Body of pancreas (tissue), 4 donors: ENCODE measurements at places on chromosomes 3 and 15. TPM values are rescaled to one million over a fixed set of nuclear protein-coding genes. Genes with fewer than 3 reads are reported as not detected.

The ITGA11 gene
- 1.0 TPM for total RNA-seq

DNA sequence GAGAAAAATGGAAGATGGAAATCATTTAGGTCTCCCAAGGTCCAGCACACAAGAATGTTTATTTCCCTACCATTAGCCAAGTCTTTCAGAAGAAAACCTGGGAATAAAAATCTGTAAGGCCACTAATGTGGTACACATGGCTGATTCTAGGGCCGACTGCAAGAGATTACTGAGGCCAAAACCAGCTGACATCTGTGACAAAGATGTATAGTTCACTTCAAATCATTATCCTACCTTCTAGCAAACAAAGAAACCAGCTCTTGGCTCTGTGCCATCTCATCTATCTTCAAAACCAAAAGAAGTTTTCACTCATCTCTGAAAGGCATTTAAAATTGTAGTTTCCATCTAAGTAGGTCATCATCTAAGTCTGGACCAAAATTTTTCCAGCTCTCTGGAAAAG lies 43.9 kb downstream of the ERC2 start:
- no peaks in the 10 kb centered on the region for H3K36me3 ChIP-seq
- no peaks in the 10 kb centered on the region for H3K27me3 ChIP-seq
- H3K27ac ChIP-seq: no peak overlapping the region
- H3K4me1 ChIP-seq: peaks cover 18% of the 10 kb centered on the region
- DNase-seq: no peak

The LTK gene
- total RNA-seq: not detected

DNA sequence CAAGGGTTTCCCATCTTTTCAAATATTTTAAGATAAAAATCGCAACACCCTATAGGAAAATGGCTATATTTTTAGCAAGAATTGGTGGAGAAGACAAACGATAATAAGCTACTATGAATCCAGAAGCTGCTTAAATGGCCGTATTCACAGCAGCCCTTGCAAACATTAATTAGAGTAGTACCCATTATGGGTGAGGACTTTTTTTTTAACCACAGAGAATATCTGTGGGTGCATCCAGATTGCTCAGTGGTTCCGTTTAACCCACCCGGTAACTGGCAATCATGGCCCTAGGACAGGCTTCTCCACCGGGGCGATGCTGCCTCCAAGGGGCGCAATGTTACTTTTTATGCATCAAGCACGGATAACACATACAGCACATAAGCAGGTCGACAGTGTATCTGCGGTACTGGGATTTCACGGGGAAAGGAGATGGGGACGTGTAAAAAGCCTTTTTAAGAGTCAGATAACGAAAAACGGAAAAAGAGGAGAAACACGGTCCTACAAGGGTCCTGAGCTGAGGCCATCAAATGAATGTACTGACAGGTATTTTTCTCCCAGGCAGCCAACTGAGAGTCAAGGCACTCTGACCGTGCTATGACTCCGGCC lies 968 bp upstream of the TMEM266 start:
- H3K4me1 ChIP-seq: peaks cover 30% of the 10 kb centered on the region
- DNase-seq: peak; percentile 25
- H3K27ac ChIP-seq: no peak overlapping the region
- H3K36me3 ChIP-seq: no peaks in the 10 kb centered on the region
- peak overlapping the region; percentile 74 for H3K4me3 ChIP-seq
- no peaks in the 10 kb centered on the region for H3K27me3 ChIP-seq

DNA sequence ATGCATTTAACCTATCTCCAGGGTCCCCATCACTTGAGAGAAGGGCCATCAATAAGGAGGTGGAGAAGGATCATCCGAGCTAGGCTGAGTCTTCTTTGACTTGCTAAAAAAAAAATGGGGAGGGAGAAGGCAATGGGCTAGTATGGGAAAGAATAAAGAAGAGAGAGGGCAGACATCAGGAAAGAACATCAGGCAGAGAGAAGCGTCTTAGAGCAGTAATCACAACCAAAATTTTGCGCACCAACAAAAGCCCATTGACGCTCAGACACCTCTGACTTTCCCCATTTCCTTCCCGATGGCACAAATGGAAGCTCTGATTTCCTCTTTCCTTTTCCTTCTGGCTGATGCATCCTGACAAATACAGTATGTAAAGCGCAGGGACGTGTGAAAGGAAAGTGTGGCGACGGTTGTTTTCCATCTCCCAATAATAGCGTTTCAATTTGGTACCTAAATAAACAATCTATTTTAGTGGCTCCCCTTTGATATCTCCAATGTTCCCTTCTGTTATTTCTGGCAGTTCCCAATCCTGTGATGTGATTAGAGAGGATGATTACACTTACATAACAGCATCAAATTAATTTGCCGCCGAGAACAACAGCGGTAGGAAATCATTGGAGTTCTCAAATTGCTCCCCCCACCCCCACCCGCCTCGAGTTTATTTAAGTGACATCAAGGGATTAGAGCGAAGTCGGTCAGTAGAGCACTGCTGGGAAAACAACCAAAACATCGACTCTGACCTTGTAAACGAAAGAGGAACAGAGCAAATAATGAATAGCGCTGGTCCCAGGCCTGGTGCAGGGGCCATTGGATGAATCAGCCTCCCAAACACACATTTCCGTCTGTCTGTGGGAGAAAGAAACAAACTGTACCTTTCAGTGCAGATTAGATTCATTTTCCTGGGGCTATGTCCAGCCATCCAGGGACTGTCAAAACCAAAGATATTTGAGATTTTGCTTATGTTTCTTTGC lies 273.3 kb upstream of the ICE2 start:
- no peaks in the 10 kb centered on the region for H3K27me3 ChIP-seq
- peak; percentile 80 for DNase-seq
- H3K4me3 ChIP-seq: no peak overlapping the region
- H3K4me1 ChIP-seq: peaks cover 19% of the 10 kb centered on the region
- no peaks in the 10 kb centered on the region for H3K36me3 ChIP-seq
- H3K27ac ChIP-seq: peak overlapping the region; percentile 78

GRCh38 chr3:46466273-46466672 lies 1.6 kb upstream of the LTF start:
- H3K4me3 ChIP-seq: no peak overlapping the region
- peak; percentile 70 for DNase-seq
- no peaks in the 10 kb centered on the region for H3K36me3 ChIP-seq
- H3K4me1 ChIP-seq: peaks cover 36% of the 10 kb centered on the region

DNA sequence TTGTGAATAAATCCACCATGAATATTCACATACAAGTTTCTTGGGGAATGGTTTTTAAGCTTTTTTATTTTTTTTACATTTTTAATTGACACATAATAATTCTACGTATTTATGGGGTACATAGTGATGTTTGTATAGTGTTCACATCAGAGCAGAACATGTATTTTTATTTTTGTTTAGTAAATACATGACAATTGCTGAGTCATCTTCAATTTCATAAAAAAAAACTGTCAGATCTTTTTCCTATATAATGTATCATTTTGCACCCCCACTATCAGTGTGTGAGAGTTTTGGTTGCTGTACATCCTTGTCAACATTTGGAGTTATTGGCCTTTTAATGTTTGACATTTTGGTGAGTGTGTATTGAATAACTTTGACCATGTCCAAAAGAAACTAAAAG lies 39.9 kb upstream of the FILIP1L start:
- no peak overlapping the region for H3K4me3 ChIP-seq
- H3K27ac ChIP-seq: no peak overlapping the region
- no peaks in the 10 kb centered on the region for H3K27me3 ChIP-seq
- peaks cover 4% of the 10 kb centered on the region for H3K4me1 ChIP-seq
- H3K36me3 ChIP-seq: no peaks in the 10 kb centered on the region

The SKOR1 gene
- 0.78 TPM for total RNA-seq

DNA sequence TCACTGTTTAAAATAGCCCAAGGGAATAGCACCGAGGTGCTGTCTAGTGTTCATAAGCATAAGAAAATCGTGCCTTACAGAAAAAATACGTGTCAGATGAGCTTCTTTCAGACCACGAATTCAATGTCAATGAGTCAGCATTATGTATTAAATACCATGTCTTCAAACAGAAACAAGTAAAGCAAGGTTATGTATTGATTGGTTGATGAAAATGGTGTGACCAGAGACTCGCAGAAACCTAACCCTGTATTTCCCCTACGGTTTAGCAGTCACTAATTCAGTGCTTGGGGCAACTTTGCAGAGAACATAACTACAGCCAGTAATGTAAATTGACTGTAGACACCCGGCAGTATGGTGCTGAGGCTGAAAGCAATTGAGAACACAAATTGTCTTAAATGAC lies 307.7 kb downstream of the IL5RA start:
- no peaks in the 10 kb centered on the region for H3K27me3 ChIP-seq
- H3K4me3 ChIP-seq: no peak overlapping the region
- no peak for DNase-seq
- H3K27ac ChIP-seq: no peak overlapping the region
- H3K4me1 ChIP-seq: no peaks in the 10 kb centered on the region

DNA sequence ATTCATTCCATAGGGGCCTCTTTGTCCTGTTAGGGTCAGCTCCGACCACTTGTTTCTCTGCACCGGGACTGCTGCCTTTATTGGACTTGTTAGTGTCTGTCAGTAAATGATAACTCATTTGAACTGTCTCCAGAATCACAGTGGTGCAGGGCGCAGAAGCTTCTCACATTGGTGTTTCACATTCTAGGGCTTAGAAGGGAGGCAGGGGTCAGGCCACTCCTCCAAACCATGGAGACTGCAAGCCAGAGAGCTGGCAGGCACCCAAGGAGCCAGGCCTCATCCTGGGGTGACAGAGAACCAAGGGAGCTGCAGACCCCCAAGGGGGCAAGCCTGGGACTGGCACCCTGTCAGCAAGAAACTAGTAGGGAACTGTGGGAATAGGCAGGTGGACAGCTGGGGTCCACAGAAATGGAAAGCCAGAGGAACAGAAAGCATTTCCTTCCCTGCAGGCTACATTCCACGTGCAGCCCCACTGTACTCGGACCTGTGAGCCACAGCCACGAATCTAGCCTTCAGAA lies 49.1 kb downstream of the CCNL1 start:
- H3K27me3 ChIP-seq: no peaks in the 10 kb centered on the region
- H3K4me3 ChIP-seq: no peak overlapping the region
- H3K27ac ChIP-seq: no peak overlapping the region
- peaks cover 20% of the 10 kb centered on the region for H3K4me1 ChIP-seq
- no peak for DNase-seq
- H3K36me3 ChIP-seq: no peaks in the 10 kb centered on the region

The CAPN7 gene
- total RNA-seq: 40.5 TPM

The ARGFX gene
- not detected for total RNA-seq

GRCh38 chr3:179196098-179196497 lies 47.9 kb downstream of the PIK3CA start:
- DNase-seq: no peak
- no peak overlapping the region for H3K4me3 ChIP-seq
- H3K4me1 ChIP-seq: peaks cover 5% of the 10 kb centered on the region
- no peak overlapping the region for H3K27ac ChIP-seq
- no peaks in the 10 kb centered on the region for H3K36me3 ChIP-seq
- H3K27me3 ChIP-seq: no peaks in the 10 kb centered on the region

The CRBN gene
- 37.9 TPM for total RNA-seq

DNA sequence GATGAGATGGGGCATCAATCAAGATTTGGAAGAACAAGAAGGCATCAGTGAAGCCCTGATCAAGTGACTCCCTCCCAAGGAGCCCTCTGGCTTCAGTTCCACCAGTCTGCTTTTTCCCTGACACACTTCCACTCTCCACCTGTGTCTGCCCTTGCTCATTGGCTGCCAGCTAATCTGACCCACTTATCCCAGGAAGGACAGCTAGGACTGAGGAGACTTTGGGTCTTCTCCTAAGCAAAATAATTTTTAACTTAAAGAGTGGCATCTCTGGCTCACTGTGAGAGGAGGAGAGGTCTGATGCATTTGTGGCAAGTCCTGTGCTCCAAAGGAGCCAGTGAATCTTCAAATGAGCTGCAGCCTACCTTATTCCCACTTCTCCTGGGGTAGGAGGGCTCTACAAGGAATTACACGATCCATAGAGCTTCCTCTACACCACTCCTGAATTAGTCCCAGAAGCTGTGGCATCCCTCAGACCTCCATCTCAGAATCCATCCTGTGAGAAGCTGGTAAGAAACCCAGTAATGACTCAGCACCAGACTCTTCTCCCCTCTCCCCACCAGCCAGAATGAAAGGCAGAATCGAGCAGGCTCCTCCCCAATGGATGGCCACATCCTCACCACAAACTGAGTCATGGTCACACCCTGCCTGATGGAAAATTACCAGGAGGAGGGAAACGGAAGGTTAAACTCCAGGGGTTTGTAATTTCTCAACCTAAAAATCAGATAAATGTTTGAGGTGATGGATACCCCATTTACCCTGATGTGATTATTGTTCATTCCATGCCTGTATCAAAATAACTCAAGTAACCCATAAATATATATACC lies 6.3 kb upstream of the PKM start:
- H3K27ac ChIP-seq: no peak overlapping the region
- no peak overlapping the region for H3K4me3 ChIP-seq
- peak; percentile 32 for DNase-seq
- H3K36me3 ChIP-seq: peaks cover 7% of the 10 kb centered on the region

- no peaks in the 10 kb centered on the region for H3K27me3 ChIP-seq
- H3K27ac ChIP-seq: no peak overlapping the region
- no peak for DNase-seq
- no peaks in the 10 kb centered on the region for H3K36me3 ChIP-seq
These were observed 202.7 kb downstream of the EDEM1 start for GRCh38 chr3:5390221-5390620.

The CPEB1 gene
- 1.0 TPM for total RNA-seq

- H3K36me3 ChIP-seq: peaks cover 12% of the 10 kb centered on the region
- DNase-seq: peak; percentile 8
- no peak overlapping the region for H3K4me3 ChIP-seq
- no peaks in the 10 kb centered on the region for H3K4me1 ChIP-seq
- no peaks in the 10 kb centered on the region for H3K27me3 ChIP-seq
These were observed 16.3 kb downstream of the PLXNB1 start for GRCh38 chr3:48413611-48414010.

The ADAMTS7 gene
- 2.1 TPM for total RNA-seq

The ALPK3 gene
- 15.8 TPM for total RNA-seq

The NAA50 gene
- total RNA-seq: 32.2 TPM

DNA sequence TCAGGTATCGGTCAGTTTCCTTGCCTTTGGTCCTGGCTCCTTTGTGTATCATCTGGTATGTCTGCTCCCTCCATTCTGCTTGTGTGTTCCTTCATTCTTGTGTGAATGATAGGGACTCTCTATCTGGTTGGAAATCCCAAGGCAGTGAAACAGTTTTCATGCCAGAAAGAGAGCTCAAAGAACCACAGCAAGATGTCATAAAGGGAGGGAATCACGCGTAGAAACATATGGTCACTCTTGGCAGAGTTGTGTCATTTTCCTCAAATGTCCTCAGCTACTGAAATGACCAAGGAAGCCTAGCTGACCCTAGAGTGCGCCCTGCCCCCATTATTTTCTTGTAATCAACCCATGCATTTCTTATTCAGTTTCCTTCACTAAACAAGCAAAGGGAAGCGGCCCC lies 48.0 kb downstream of the RASGRP1 start:
- H3K4me3 ChIP-seq: no peak overlapping the region
- no peaks in the 10 kb centered on the region for H3K27me3 ChIP-seq
- H3K36me3 ChIP-seq: no peaks in the 10 kb centered on the region
- H3K4me1 ChIP-seq: no peaks in the 10 kb centered on the region

GRCh38 chr3:185717121-185717520 lies 107.7 kb downstream of the IGF2BP2 start:
- H3K36me3 ChIP-seq: no peaks in the 10 kb centered on the region
- no peaks in the 10 kb centered on the region for H3K27me3 ChIP-seq
- no peak for DNase-seq
- H3K27ac ChIP-seq: no peak overlapping the region
- no peak overlapping the region for H3K4me3 ChIP-seq
